ENCODE measurements at places on chromosomes 11 and 22.

- DNase-seq = no peak
These were observed 1018.3 kb downstream of the DLG2 start for GRCh38 chr11:84608837-84609196.

GRCh38 chr22:33051960-33052839 lies 6.0 kb downstream of the SYN3 start:
- DNase-seq = no peak

DNA sequence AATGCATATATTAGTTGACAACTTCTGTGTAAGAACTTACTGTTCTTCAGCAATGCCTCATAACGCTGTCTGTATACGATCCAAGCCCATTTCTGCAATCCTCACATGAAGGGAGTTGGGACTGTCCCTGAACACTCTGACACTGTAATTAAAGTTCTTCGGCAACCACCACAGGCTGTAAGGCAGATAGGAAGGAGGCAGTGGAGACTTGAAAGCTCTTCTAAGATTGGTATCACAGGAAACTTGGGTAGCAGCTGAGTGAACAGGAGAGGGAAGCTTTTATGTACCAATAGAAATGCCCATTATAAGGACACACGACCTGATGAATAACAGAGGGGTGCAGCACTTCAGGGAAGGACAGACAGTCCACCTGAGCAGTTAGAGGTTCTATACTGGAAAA lies 12.0 kb upstream of the GAB2 start:
- no peak for DNase-seq

- no peak for DNase-seq
These were observed 19.1 kb downstream of the TAB1 start for GRCh38 chr22:39418696-39419095.

DNA sequence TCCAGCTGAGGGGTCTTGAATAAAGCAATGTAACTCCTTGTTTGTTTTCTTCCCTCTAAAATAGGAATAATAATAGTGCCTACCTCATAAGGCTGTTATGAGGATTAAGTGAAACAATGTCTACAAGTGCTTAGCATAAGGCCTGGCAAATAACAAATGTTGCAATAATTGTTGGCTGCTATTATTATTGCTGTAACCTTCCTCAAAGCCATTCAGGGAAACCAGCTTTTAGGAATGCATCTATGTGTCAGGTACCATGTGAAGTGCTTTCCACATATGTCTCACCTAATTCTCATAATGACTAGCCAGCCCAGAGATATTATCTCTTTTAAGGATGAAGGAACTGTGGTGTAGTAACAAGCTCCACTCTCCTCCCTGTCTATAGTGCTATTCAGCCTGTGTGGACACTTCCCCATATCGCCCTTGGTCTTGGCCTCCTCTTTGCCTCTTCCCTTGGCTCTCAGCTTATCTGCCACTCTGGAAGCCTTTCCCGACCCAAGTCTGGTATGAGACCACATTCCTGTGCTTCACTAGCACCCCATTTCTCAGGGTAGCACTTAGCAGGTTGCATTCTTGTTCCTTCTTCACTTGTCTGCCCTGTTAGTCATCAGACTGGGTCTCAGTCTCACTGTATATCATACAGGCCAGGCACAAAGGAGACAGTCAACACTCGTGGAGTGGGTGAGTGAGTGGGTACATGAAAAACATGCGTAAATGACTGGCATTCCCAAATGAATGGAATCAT lies 23.8 kb downstream of the CSNK2A3 start:
- DNase-seq = no peak

DNA sequence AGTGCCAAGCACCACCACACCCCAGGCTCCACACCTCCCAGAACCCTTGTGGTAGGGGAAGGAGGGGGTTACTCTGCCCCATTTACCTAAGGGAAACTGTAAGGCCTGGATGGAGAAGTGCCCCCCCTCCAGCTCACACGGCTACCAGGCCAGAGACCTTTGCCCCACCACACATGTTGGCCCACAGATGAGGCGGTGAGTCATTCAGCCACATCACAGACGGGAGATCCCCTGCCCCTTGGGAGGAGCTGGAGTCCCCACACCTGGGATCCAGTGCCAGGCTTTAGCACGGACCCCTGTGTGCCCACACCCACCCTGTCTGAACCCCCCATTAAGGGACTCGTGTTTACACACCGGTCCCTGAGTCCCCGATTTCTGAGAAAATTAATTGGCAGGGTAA lies 24.9 kb downstream of the CDKN1C start:
- DNase-seq = no peak

DNA sequence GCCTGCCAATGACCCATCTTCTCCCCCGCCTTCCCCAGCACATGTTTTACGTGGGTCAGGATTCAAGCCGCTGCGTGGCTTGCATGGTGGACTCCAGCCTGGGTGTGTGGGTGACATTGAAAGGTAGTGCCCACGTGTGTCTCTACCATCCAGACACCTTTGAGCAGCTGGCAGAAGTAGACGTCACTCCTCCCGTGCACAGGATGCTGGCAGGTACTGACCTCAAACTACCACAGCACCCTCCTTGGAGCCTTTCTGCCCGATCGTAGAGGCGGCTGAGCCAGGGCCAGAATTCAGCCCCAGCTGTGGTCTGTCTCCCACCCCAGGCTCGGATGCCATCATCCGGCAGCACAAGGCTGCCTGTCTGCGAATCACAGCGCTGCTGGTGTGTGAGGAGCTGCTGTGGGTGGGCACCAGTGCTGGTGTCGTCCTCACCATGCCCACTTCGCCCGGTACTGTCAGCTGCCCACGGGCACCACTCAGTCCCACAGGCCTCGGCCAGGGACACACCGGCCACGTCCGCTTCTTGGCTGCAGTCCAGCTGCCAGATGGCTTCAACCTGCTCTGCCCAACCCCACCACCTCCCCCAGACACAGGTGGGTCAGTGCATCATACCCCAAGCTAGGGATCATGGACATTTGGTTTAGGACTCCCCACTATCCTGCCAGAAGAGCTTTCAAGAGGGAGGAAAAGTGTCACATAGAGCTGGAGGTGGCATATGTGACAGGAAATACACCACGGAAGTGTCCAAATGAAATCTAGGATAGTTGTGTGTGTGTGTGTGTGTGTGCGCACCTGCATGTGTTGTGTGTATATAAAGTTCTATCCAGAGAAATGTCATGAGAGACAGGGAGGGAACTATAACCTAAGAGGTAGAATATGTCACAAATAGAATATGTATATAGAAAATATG lies 10.6 kb upstream of the RELT start:
- DNase-seq = no peak

DNA sequence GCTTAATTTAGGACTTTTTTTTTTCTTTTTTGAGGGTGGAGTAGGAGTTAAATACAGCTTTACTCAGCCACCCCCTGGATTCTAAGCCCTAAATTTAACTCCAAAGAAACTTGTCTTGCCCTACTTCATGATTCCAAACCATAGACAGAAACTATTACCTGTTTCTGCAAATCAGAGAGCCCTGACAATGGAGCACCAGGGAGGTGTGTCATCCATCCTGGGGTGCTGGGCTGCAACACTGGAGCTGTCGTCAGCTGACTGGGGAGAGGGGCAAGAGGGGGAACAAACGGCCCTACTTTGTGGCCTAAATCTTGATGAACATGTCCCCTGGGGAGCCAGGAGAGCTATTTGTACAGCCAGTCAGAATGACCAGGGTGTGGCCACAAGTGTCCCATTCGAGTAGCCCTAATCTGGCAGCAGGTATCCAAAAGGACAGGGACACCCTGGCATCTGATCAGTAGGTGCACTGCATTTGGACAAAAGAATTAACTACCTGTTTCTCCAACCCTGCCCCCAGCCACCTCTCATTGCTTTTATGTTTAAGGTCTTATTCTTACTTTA lies 50.8 kb downstream of the PLEKHA7 start:
- DNase-seq = no peak

DNA sequence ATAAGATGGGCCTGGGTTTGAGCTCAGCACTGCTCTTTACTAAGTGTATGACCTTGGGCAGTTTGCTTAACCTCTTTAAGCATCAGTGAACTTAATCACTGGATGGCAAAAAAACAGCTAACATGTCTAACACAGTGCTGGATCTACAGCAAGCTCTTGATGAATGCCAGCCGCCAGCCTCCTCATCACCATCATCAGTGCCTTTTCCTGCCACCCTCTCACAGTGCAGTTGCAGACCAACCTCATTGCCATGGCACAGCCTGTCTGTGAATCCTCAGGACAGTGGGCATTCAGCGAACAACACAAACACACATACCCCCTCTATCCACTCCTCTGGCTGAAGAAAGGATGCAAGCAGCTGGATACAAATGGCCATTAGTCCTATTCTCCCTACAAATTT lies 133.0 kb downstream of the OPCML start:
- DNase-seq = no peak

- peak; percentile 39 for DNase-seq
These were observed 1514.4 kb downstream of the BRD1 start for GRCh38 chr22:48313175-48313830.

GRCh38 chr11:69207165-69207889 lies 51.6 kb downstream of the SMIM38 start:
- peak; percentile 56 for DNase-seq
